ENCODE measurements at places on chromosomes 1 and 21.

- DNase-seq, result no peak
These were observed 648.5 kb downstream of the LMO4 start for GRCh38 chr1:87977145-87977544.

DNA sequence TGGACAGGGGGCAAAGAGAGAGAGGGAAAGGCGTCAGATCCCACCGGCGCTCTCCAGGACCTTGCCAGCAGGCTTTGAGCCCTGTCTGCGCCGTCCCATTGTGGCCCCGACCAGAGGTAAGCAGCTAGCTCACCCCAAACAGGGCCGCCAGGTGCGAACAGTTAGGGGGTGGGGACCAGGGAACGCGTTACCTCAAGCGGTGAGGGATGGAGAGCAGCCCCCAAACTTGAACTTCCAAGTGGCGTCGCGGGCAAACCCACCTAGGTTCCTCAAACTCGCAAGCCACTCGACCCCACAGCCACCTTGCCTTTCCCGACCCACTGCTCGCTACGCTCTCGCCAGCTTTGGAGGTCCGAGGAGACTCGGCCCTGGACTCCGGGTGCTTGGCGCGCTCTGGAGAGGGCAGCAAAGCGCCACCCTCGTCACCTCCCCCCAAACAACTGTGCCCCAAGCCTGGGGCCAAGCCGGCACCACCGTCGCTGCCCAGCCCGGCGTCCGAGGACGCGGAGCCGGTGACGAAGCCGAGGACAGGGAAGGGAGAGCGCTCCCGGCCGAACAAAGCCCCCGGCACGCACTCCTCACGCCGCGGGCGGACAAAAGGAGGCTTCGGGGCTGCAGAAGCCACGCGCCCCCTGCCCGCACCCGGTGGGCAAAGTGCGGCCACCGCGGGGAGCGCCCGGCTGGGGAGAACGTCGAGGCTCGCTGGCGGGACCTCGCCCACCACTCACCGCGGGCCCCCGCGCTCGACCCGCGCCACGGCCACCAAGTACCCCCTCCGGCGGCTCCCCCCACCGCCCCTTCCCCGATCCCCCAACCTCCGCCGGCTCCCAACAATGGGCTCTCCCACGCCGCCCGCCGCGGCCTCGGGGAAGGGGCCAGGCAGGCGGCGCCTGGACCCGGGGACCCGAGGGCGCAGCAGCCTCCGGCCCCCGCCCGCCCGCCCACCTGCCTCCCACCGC lies 976 bp downstream of the SSBP3 start:
- DNase-seq, result no peak

DNA sequence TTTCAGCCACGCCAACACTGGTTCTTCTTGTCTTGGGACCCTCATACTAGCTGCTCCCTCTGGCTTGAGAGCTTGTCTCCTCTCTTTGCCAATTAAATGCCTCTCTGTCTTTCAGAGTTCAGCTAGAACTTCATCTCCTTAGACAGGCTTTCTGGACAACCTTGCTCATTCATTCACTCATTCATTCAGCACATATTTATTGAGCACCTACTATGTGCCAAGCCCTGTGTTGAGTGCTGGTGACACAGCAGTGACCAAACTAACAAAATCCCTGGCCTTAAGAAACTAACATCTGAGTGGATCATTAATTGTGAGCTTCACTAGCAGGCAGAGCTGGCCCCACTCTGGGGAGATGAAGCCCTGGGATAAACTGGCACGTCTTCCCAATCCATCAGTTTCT lies 24.9 kb upstream of the CASZ1 start:
- DNase-seq, result no peak

DNA sequence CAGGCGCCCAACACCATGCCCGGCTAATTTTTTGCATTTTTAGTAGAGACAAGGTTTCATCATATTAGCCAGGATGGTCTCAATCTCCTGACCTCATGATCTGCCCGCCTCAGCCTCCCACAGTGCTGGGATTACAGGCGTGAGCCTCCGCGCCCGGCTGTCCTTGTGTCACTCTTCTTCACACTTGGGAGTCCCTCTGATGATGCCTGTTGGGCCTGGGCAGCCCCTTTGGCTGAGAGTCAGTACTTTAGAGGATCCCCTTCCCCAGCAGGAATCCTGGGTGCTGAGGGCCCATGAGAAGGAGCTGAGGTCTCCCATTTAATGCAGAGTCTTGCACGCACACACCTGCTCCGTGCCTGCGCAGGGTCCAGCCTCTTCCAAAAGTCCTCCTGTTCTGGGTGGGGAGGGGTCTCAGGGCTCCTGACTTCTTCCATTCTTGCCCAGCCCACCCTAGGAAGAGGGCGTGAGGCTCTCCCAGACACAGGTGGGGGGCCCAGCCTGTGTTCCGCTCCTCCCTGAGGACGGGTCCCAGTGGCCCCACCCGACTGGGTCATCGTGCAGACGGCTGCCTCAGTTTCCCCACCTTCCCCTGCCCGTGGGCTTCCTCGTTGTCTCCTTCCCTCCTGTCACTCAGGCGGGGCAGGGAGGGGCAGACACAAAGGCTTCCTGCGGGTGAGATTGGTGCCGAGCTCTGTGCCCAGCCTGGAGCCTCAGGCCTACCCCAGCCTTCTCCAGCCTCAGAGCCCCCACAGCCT lies 3.9 kb downstream of the TTLL10 start:
- DNase-seq, result no peak

GRCh38 chr1:183918589-183918988 lies 113.7 kb downstream of the RGL1 start:
- DNase-seq, result no peak

DNA sequence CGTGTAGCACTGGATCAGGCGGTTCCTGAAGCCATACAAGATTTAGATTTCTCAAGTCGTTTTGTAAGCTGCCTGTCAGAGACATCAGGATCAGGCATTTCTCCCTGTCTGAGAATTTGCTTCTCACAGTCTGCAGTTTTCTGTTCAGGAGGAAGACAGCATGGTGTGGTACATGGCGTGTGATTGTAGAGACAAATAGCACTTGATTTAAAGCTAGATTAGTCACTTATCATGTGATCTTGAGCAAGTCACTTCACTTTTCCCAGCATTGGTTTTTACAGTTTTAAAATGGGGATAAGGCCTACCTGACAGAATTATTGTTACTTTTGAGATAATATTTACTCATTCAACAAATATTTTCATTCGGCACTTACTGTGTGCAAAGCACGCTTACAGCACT lies 63.3 kb downstream of the AK4 start:
- DNase-seq, result no peak

GRCh38 chr1:172662464-172663109 lies 3.7 kb downstream of the FASLG start:
- no peak for DNase-seq

- no peak for DNase-seq
These were observed 151.7 kb downstream of the SEC16B start for GRCh38 chr1:177817937-177818875.

DNA sequence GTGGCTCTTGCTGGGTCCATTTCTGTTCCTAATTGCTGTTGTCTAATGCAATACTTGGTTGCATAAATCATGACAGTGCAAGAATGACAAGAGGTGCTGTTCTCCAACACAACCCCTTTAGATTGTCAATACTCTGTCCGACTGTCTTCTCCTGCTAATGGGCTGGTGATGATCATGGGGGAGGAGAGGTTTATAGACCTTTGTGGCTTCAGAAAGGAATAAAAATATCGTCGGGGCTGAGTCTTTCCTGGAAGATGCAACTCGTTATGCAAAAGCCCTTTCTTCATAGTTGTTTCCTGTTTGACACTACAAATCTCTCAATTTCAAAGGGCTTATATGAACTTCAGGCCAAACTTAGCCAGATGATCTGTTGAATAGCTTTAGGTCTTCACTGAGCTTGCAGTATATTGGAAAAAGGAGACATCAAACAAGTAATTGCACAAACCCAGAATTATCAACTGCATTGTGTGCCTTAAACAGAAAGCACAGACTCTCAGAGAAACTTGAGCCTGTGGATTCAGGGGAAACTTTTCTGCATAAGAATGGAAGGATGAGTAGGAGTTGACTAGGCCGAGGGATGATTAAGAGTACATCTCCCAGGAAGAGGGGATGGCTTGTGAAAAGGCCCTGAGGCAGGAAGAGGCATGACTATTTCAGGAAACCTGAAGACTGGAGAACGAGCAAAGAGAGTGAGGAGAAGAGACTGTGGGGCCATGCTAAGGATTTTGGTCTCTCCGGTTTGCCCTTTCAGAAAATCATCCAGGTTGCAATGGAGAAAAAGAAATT lies 107.6 kb downstream of the TSEN15 start:
- DNase-seq, result no peak

DNA sequence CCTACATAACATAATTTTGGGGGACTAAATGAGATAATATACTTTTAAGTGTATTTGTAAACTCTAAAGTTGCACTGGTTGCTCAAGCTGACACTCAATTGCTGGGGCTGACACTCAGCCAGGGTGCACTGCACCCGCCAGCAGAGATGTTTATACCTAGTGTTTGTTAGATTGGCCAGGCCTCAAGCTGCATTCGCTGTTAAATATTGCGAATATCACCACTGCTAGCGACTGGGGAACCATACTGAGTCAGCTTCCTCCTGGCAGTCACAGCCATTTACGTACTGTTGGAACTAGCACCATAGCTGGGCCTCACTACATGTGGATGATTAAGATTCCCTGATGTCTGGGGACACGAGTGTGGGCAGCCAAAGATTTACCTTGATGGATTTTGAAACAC lies 12.7 kb upstream of the RWDD3 start:
- no peak for DNase-seq

GRCh38 chr1:45960930-45961715 lies 157.7 kb downstream of the MAST2 start:
- no peak for DNase-seq

DNA sequence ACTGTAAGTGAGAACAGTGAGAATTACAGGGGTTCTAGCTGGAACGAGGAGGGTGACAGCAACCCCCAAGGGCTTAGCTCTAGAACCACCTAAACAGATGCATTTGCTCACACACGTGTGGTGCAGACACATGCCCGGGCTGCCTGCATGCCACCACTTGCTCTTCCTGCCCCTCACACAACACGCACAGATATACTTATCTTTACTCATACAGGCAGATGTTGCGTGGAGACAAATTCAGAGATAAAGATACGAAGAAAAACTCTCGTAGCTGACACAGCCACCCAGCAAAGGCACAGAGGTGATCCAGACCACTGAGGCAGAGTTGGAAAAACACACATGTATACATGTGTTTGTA lies 13.5 kb downstream of the VANGL1 start:
- no peak for DNase-seq

Measured in iPS DF 6.9 (cell line).